ENCODE measurements at places on chromosomes 12 and 14.

- DNase-seq, result peak; percentile 62
Observed at GRCh38 chr12:103901518-103902173, 28.6 kb upstream of the HSP90B1 start.

- no peak for DNase-seq
Observed at GRCh38 chr14:90576981-90577660, 180.3 kb downstream of the CALM1 start.

DNA sequence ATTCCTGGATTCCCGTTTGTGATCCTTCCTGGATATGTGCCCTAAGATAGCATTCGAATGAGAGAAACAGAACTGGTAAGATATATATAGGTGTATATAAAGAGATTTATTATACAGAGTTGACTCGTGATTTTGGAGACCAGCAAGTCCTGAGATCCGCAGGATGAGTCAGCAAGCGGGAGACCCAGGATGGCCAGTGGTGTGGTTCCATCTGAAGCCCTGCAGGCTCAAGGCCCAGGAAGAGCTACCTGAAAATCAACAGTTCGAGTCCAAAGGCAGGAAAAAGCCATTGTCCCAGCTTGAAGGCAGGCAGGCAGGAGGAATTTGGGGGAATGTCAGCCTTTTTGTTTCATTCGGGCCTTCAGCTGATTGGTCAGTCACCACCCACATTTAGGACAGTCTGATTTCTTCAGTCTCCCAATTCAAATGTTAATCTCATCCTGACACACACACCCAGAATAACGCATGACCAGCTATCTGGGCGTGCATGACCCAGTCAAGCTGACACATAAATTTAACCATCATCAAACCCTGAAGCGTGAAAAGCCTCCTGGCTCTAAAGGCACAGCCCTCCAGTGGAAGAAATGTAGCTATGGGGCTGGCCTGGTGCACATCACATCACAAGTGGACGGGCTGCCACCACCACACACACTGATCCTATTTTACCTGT, 44.3 kb downstream of the TUNAR start:
- no peak for DNase-seq

DNA sequence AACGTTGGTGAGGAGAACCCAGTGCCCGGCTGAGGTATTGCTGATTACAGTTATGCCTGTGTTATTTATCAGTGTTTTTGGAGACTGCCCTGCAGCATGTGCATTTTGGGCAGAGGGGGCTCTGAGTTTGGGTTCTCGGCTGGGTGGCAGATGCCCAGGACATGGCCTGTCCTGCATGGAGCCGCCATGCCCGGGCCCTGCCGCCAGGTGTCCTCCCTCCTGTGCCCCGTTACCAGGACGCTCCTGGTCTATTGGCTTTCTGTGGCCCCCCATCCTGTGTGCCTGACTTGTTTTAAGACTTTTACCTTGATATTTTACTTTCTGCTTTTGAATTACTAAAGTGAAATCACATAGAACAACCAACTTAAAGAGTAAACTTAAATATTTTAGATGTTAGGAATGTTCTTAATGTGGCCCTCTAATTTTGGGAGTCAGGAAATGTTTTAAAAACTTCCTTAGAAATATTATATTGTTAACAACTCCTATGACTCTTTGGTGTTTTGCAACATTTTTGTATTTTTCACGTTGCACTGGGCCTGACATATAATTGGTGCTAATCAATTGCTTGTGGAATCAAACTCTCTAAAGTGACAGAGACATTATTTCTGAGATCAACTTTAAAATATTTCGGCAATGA, 51.8 kb downstream of the PRIMA1 start:
- DNase-seq, result no peak

- DNase-seq, result no peak
Observed at GRCh38 chr12:7451756-7452155, 7.8 kb upstream of the CD163L1 start.

DNA sequence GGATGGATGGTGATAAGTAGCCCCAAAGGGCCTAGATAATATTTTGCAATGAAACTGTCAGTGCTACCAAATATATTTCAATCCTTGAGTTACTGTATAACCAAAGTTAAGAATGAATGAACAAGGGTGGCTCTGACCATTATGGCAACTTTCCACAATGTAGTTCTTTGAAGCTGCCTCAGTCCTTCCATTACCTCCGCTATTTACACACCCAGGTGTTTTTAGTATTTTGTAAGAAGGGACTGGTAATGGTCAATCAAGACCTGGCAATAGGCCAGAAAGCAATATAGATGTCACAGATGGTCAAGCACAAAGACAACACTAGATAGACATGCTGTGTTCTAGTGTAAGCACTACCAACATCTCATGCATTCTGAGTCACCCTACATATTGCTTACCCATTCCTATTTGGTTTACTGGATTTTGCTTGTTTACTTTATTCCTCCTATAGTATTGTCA, 16.3 kb downstream of the DUSP16 start:
- no peak for DNase-seq

DNA sequence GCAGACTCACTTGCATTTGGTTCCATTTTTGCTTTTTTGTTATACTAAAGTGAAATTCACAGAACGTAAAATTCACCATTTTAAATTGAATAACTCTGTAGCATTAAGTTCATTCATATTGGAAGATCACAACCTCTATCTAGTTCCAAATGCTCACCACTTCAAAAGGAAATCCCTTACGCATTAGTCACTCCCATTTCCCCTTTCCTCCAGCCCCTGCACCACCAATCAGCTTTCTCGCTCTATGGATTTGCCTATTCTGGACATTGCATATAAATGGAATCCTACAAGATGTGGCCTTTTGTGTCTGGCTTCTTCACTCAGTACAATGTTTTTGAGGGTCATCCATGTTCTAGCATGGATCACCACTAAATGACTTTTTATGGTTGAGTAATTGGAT, 294.5 kb downstream of the KSR2 start:
- DNase-seq, result no peak

DNA sequence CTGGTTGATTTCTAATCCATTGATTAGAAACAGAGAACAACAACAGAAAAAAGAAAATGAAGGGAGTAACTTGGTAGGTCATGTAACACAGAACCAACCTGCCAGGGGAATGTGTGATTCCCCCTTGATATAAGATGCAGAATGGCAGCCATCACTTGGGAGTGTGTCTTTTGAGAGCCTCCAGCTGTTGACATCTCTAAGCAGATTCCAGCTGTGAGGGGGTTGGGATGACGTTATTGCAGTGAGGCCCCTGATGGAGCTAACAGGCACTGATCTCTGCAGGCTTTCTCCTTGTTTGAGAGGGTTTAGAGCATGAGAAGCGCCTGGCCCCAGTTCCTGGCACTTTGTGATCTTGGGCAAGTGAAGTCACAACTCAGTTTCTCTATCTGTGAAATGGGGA, 124.9 kb downstream of the PELI2 start:
- DNase-seq, result no peak

DNA sequence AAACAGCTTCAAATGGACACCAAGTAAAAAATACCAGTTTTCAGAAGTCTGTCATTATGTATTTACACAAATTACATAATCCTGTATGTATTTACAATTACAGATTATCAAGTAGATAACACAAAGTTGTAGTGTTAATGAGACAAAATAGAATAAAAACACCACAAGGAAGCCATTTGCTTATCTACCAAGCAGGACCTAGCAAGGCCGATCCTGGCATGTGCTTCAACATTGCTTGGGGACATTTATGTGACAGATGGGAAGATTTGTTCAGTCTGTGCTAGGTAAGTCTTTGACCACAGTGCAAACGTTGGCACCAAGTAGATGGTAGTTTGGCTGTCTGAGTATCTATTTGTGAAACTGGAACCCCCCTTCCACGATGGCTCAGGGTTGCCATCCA, 35.8 kb downstream of the BCAT1 start:
- DNase-seq, result no peak

DNA sequence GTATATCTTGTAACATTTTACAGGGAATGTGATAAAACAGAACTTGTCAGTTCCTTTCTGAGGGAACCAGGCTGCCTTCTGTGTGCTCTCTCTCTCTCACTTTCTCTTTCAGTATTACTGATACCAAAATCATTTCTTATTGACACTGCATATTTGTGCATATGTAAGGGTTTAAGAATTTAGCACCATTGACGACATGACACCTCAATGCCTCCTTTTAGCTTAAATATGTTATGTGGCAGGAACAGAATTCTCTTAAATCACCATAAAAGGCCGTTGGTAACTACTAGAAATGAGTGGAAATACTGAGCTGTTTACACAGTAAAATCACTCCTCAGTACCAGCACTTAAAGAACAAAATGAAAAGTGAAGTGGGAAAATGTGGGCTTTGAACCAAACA, 457.7 kb upstream of the SYT1 start:
- DNase-seq, result no peak

- no peak for DNase-seq
Observed at GRCh38 chr14:72680853-72681640, 212.9 kb downstream of the DPF3 start.

- DNase-seq, result no peak
Observed at GRCh38 chr14:68174446-68174845, 354.9 kb downstream of the RAD51B start.

- DNase-seq, result no peak
Observed at GRCh38 chr12:92385296-92385695, 239.7 kb upstream of the BTG1 start.

GRCh38 chr14:73393375-73393774, 65.0 kb downstream of the NUMB start:
- DNase-seq, result no peak

DNA sequence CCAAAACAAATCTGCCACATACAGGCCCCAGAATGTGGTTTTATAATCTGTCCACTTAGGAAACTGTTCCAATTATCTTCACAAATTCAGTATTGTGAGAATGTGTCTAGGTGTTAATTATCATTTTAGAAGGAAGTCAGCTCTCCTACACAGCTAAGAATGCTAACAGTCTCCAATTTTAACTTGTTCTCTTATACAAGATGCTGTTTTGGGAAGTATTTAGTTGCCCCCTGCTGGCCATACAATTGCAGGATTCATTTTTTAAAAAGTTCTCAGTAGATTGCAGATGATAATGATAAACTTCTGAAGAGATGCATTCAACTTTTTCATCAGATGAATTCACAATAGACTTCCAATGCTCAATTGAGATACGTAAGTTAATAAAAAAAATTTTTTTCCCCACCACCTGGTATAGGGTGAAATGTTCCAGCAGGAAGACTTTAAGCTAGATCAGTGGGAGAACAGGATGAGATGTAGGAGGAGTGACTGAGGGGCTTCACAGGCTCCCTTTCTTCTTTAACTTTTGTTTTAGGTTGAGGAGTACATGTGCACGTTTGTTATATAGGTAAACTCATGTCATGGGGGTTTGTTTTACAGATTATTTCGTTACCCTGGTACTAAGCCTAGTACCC, 27.3 kb upstream of the OSBPL8 start:
- DNase-seq, result peak; percentile 55

GRCh38 chr14:37583358-37584210, 11.5 kb downstream of the FOXA1 start:
- DNase-seq, result peak; percentile 56

GRCh38 chr12:110431957-110432587, 18.1 kb downstream of the ARPC3 start:
- DNase-seq, result peak; percentile 46

Data from Peyer's patch (tissue), 4 donors.